ENCODE measurements at places on chromosomes 3 and 15.
A peak's percentile ranks its signal among the peaks of the same experiment; 100 is the strongest.

DNA sequence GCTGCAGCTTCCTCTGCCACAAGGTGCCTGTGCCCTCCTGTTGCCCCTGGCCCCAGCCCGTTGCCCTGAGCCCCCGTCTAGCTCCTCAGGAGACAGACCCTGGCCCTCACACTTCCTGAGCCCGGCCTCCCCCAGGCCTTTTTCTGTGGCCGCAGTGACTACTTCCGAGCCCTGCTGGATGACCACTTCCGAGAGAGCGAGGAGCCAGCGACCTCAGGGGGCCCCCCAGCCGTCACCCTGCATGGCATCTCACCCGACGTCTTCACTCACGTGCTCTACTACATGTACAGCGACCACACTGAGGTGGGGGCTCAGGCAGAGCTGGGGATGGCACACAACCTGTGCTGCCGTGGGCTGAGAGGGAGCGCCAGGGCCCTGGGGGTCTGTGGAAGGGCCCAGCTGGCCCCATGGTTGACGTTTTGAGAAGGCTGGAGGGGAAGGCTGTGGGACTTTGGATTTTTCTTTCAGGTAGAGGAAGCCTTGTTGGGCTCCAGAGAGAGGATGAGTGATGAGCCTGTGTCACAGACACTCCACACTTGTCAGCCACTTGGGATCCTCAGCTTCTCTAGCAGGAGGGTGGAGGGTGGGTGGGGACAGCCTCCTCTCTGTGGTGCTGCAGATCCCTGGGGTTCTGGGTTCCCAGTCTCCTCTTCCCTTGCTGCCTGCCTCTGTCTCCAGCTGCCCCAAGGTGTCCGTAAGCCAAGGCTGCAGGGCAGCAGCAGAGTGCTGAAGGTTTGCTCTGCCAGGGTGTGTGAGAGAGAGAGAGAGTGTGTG, 5.0 kb downstream of the ABTB1 start:
- DNase-seq = no peak

- DNase-seq = no peak
Measured at GRCh38 chr15:73695773-73696640, 11.8 kb downstream of the CD276 start.

DNA sequence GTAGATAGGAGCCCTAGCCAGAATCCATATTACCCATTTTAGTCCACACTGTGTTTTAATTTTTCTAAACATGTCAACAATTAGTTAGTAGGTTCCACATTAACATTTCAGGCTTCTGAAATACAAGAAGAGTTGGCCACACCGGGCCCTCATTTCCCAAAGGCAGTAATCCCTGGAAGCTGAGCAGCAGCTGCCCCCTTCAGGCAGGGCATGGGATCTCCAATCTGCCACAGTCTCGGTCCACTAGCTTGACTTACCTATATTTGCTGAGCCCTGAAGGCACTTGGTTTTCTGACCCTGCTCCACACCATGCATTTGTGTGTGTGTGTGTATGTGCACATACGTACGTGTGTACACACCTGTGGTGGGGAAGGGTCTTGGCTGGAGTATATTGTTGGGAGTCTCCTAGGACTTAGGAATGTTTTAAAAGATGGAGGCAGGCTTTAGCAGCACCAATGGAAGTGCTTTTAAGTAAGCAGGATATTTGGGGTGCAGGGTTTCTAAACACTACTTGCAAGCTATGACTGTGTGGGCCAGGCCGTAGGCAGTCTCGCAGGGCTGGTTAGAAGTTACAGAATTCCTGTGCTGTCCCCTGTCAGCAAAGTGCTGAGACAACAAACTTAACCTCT, 71.2 kb upstream of the SOX14 start:
- no peak for DNase-seq

GRCh38 chr3:56633602-56634535, 49.2 kb downstream of the TASOR start:
- no peak for DNase-seq

GRCh38 chr3:164049847-164050246, 1028.4 kb downstream of the SI start:
- no peak for DNase-seq

- no peak for DNase-seq
Measured at GRCh38 chr3:157122116-157122515, 37.8 kb downstream of the CCNL1 start.

GRCh38 chr3:29319262-29319661, 38.4 kb downstream of the RBMS3 start:
- no peak for DNase-seq

GRCh38 chr3:129650256-129650872, 43.9 kb upstream of the PLXND1 start:
- peak; percentile 66 for DNase-seq

DNA sequence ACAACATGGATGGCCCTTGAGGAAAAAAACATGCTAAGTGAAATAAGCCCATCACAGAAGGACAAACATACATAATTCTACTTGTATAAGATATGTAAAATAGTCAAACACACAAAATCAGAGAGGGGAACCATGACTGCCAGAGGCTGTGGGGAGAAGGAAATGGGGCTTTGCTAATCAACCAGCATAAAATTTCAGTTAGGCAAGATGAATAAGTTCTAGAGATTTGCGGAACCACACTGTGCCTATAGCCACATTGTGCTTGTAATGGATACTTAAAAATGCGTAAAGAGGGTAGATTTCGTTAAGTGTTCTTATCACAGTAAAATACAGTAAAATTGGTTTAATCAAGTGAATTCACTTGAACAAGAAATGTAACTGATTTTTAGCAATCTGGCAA, 33.7 kb upstream of the SPTBN5 start:
- no peak for DNase-seq

DNA sequence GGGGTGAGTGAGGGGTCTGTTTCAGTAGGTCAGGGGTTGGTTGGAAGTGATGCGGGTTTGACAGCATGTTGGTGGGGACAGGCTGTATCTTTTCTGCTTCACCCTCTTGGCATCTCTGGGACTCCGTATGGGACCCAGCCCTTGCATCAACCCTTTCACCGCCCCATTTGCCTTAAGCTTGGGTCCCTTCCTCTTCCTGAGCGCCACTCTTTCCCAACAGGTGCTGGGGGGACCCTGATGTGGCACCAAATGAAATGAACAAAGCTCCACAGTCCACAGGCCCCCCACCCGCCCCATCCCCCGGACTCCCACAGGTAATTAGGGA, 1.1 kb downstream of the EIF4G1 start:
- no peak for DNase-seq
